Activated CD8-positive, alpha-beta memory T cell treated with anti-CD3 and anti-CD28 coated beads for 4 hours (primary cell): ENCODE measurements at places on chromosomes 7 and 10.

- DNase-seq, result no peak
Measured at GRCh38 chr10:110600487-110601101, 33.1 kb downstream of the SMC3 start.

- no peak for DNase-seq
Measured at GRCh38 chr7:53119514-53119941, 84.1 kb downstream of the POM121L12 start.

- no peak for DNase-seq
Measured at GRCh38 chr10:132107186-132107948, 41.6 kb downstream of the JAKMIP3 start.

DNA sequence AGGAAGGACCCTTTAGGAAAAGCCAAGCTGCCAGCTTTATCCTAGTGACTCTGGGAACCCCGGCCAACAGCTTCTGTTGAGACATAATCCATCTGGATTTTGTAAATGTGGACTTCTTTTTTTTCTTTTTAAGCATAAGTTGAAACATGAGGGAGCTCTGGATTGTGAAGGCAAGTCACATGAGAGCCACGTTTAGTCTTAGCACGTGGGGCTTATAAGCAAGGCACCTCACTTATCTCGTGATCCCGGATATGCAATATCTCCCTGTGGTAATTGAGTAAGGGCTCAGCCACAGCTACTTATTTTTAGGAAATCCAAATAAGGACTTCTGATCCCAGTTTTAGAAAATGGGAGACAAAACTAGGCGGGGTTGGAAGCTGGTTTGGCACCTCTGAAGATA is 111.2 kb upstream of the PTN start:
- no peak for DNase-seq

DNA sequence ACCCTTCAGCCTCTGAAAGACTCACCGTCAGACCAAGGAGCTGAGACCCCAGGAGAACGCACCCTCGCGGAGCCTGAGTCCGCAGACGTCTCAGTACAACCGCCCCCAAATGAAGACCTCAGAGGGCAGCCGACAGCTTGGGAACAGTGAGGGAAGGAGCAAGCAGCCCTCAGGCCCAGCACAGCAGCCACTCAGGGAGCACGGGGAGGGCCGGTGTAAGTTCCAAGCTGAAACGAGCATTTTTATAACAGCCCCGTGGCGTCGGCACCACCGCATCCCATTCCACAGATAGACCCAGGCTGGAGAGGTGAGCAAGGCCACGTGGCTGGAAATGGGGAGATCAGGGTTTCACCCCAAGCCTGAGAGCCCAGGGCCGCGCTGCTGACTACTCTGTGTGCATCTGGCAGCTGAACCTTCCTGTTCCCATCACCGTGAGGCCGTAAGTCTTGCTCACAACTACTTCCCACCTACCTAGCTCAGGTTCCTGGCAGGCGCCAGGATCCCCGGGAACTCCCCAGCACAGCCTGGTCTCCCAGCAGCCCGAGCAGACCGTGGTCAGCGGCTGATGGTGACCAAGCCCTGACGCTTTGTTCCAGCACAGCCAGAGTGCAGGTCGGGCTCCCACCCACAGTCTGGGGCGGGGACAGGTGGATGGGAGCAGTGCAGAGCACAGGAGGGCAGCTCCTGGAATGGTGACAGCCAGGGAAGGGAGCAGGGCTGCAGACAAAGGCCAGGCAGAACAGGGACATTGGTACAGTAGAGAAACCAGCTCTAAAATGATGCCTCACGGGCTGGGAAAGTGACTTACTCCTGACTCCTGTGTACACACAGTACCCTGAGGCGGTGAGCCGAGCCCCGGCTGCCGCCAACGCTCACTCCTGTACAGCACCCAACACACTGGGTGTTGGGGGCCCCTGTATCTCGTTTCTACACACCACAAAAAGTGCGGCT is 6.1 kb upstream of the NOM1 start:
- no peak for DNase-seq

DNA sequence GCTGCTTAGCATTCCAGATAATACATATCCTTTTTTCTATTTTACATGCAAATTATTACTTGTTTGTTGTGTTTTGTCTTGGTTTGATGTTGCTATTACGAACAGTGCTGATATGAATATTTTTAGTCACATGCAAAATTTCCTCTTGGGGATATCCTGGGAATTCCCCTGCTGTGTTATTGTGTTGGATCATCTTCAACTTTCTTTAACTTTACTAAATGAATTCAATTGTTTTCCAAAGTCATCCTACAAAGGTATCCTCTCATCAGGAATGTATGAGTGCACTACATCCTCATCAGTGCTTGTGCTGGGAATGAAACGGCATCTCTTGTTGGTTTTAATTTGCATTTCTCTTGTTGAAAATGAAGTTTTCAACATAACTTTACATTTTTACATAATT is 87.1 kb downstream of the AASS start:
- no peak for DNase-seq

DNA sequence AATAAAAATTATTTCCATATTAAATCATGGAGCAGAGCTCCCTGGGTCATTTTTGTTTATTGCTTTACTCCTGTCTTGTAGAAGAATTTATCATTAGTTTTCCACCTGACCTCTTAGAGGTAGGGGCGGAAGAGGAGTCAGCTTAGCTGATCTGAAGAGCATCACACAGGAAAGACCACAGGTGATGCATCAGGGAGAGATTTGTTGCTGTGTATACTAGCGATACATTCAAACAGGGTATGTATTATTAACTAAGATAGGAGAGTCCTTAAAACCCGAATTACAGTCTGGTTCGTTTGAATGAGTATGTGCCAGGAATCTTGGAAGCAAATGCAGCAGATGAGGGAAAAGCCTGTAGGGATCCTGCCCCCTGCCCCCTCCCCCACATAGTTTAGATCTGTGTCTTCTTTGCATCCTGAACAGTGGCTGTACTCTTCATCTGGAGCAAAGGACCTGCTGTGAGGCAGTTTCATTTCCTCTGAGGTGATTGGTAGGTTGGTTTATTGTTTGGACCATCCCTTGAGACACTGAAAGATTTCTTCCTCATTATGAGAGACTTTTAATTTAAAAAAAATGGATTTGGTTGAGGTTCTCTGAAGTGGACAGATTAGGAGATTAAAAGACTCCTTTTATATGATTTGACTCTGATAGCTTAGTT is 177.0 kb downstream of the SND1 start:
- DNase-seq, result no peak

GRCh38 chr10:33817605-33818004 is 483.1 kb upstream of the NRP1 start:
- no peak for DNase-seq
